ENCODE measurements at places on chromosomes 1 and 21.
A peak's percentile ranks its signal among the peaks of the same experiment; 100 is the strongest.

- DNase-seq, result no peak
These were observed 26.2 kb upstream of the UHMK1 start for GRCh38 chr1:162471290-162471853.

DNA sequence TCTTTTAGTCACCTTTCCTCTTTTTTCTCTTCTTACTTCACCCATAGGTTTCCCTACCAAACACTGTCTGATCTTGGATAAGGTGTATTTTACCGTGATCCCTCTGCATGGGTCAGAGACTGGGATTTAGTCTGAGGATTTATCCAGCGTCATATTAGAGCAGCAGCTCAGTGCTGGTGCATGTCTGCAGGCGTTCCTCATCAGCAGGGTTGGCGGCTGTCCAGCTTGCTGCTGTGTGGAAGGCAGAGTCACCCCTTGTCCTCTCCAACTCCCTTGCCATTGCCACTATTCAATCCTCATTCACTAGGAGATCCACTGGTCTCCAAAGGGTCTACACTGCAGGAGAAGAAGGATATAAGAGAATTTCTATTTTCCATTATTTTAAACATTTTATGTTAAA, 7.3 kb upstream of the FAM78B start:
- no peak for DNase-seq

GRCh38 chr1:239786464-239786863, 305.2 kb upstream of the FMN2 start:
- DNase-seq, result no peak

- no peak for DNase-seq
These were observed 53.3 kb upstream of the ERO1B start for GRCh38 chr1:236334893-236335545.

- no peak for DNase-seq
These were observed 29.1 kb downstream of the SLC19A1 start for GRCh38 chr21:45513003-45513717.

DNA sequence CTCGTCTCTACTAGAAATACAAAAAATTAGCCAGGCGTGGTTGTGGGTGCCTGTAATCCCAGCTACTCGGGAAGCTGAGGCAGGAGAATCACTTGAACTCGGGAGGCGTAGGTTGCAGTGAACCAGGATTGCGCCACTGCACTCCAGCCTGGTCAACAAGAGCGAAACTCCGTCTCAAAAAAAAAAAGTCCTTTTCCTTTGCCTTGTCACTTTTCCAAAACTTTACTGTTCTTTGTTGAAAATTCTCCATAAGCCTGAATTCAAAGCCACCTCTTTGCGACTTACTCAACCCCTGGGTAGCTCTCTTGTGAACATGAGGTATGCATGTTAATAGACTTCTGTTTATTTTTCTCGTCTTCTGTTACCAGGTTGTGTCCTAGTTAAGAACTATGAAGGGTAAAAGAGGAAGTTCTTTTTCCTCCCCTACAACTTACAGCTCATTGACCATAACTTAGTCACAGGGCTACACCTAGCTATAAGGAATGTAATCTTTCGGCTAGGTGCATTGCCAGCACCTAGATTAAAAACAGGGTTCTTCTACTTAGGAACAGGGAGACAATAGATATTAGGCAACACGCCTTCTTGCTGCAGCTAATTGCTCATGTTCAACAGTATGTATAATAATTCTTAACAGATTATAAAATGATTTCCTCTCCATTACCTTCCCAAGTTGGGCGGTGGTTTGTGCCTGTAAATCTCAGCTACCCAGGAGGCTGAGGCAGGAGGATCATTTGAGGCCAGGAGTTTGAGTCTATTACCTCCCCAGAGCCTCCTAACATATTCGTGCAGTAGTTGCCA, 40.9 kb downstream of the PTAFR start:
- no peak for DNase-seq

GRCh38 chr1:69404486-69404885, 163.2 kb upstream of the LRRC7 start:
- no peak for DNase-seq

DNA sequence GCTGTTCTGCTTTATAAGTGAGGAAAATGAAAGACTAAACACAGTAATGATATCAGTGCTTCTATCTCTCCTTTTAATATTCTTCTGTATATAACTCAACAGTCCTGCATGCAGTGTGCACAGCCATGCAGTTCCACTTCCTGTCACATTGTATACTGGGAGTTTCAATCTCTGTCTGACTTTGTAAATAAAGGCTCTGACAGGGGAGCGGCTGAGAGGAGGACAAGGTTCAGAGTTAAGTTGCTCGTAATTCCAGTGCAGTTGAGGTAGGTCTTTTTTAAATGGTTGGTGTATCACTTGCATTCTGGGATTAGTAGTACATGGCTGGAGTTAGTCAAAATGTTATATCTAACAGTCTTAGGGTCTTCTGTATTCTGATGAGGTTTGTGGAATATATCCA, 264.5 kb downstream of the OLFM3 start:
- DNase-seq, result no peak

DNA sequence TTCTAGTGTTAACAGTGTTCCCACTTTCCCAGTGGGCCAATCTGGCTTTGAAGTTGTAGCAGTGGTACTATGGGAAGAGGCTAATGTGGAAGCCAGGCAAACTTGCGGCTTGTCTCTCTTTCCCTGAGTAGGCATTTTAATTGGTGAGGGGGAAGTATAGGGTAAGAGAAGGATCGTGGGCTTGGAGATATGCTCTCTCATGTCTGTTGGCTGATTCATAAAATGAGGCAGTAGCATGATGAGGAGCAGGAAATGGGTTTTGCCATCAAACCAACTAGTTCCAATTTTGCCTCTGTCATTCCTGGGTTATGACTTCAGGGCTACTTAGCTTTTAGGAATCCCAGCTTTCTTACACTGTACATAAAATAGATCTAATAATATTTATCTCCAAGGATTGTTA, 12.1 kb downstream of the C8A start:
- no peak for DNase-seq

GRCh38 chr1:109133815-109134214, 19.9 kb downstream of the ELAPOR1 start:
- no peak for DNase-seq

GRCh38 chr1:193787061-193787460, 600.6 kb upstream of the B3GALT2 start:
- no peak for DNase-seq

- no peak for DNase-seq
These were observed 64.0 kb downstream of the CD46 start for GRCh38 chr1:207815913-207816291.

- DNase-seq, result no peak
These were observed 2.0 kb upstream of the C1orf174 start for GRCh38 chr1:3902111-3902511.

DNA sequence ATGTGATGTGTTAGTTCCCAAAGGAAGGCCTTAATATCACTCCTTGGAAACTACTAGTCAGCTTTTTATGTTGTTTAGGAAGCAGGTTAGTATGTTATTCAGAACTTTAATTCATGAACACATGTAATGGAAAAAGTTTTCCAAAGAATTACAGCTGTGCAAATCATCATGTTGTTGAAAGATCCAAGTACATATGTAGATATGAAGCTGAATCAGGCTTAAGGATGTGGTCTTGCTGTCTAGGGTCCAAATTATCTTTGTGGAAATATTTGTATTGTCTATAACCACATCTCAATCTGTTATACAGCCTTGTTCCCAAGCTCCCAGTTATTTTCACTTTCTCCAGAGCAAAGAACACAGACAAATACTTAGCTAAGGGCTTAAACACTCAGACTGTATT, 231.6 kb downstream of the TPR start:
- no peak for DNase-seq

- no peak for DNase-seq
These were observed 185.3 kb upstream of the USP24 start for GRCh38 chr1:55400508-55400907.

- no peak for DNase-seq
These were observed 17.0 kb downstream of the MAP7D1 start for GRCh38 chr1:36172983-36173382.

- no peak for DNase-seq
These were observed 11.4 kb upstream of the TENT5C start for GRCh38 chr1:117594261-117594990.

GRCh38 chr1:187384504-187384903, 555.8 kb downstream of the PLA2G4A start:
- peak; percentile 27 for DNase-seq

GRCh38 chr1:8457760-8458381, 140.0 kb downstream of the SLC45A1 start:
- no peak for DNase-seq

DNA sequence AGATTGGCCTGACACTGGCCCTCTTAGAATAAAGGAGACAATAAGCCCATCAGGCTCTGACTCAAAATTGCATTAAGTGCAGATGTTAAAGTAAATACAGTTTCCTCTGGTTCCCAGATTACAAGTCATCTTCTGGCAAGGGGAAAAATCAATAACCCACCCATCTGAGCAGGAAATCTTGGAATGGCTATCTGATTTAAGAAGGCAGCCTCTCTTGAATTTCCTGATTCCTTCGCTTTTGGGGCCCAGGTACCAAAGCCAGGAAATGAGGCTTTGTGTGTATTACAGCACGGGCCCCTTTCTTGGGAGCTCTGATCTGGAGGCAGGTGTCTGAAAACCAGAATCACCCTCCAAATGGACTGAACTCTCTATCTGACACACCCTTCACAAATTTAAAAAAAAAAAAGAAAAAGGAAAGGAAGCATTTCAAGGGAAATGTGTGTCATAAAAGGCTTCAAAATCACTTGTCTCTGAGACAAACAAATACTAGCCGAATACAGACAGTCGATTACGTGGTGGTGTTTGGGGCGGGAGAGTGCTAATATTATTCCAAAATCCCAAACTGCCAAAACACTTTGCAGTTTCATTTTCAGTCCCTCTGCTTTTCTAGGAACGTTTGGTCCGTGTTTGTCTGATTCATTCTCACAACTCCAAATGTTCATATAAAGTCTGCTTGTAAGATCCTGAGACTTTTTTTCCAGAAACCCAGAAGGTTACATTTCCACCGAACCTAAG, 240.9 kb upstream of the CAMK1G start:
- DNase-seq, result no peak

DNA sequence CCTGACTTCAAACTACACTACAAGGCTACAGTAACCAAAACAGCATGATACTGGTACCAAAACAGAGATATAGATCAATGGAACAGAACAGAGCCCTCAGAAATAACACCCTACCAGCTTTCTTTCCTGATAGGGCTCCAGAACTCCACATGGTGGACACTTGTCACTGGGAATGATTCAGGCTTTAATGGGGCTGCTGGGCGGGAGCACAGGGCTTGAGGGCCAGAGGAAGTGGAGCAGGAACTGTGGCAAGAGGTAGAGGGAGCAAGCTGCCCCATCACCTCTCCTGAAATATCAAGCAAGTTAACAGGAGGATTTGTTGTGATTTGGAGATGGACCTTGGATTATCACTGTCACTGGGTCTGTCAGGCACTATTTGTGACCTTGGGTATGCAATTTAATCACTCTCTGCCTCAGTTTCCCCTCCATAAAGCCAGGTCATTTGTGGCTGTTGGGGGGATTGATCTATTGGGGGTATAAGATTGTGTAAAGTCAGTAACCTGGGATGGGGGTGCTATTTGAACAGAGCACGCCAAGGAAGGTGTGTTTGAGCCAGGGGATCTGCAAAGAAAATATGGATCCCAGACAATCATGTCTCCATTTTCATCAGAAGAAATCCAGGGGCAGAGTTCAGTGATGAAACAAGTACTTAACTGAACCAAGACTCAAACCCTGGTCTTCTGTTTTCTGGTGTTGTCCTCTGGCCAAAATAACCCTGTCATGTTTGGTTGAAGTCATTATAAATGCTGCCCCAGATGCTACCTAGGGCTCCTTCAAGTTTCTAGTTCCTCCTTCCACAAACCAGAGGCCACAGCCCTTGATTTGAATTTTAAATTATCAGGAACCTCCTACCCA, 25.2 kb downstream of the ETS2 start:
- DNase-seq, result peak; percentile 62

DNA sequence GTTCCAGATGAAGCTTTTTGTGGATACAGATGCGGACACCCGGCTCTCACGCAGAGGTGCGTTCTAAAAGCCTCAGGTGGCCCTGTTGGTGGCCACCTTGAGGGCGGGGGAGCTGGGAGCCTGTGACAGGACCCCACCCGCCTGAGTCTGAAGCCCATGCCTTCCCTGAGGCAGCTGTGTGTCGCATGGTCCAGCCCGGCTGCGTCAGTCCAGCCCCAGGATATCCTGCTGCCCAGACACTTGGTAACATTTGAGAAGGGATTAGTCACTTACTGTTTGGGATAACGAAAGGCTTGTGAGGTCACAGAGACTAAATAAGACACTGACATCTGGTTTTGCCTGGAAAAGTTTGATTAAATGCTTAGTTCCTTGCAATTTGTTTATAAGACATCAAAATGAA, 68.9 kb downstream of the UCK2 start:
- no peak for DNase-seq

- no peak for DNase-seq
These were observed 29.6 kb downstream of the GNB1 start for GRCh38 chr1:1861339-1861730.

- no peak for DNase-seq
These were observed 3.2 kb upstream of the TAL1 start for GRCh38 chr1:47235241-47235681.

- no peak for DNase-seq
These were observed 478.1 kb downstream of the PLA2G4A start for GRCh38 chr1:187306710-187307415.

- DNase-seq, result no peak
These were observed 59.9 kb downstream of the SLC22A15 start for GRCh38 chr1:116036255-116036654.

DNA sequence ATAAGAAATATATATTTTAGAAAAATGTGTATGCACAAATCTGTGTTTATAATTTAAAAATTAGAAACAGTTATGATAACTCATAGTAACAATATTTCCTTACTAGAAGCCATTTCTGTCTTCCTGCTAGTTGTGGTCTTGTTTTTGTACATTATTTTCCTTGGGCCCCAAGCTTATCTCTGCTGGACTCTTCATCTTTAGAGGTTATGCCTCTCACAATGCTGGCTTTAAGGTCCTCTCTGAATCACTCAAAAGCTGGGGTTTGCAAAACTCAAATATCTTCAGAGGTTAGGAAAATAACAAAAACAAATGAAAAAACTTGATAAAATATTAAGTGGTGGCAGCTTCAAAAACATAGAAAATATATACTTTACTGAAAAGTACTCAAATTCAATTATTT, 133.8 kb downstream of the PTPRC start:
- no peak for DNase-seq

Data from GM13977 (cell line).